ENCODE measurements at places on chromosomes 12 and 14.

DNA sequence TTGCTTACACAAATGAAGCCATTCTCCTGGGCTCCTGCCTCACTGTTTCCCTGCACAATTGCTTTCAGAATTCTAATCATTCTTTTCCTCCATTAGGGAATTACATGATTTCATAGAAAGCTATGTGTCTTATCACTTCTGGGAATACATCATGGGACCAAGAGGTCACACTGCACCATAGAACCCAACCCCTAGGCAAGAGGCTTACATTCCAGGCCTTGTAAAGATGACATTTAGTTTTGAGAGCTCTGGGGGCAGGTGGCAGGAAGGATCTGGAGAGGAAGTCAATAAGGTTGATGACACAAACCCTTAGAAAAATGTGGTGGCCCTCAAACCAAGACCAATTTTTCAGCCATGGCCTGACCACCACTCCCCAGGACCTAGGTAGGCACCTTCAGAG is 57.1 kb downstream of the NUAK1 start:
- no peak for DNase-seq

GRCh38 chr14:70021548-70022220 is 142.5 kb downstream of the SMOC1 start:
- no peak for DNase-seq

- DNase-seq, result no peak
Observed at GRCh38 chr12:64633940-64634337, 23.6 kb downstream of the RASSF3 start.

DNA sequence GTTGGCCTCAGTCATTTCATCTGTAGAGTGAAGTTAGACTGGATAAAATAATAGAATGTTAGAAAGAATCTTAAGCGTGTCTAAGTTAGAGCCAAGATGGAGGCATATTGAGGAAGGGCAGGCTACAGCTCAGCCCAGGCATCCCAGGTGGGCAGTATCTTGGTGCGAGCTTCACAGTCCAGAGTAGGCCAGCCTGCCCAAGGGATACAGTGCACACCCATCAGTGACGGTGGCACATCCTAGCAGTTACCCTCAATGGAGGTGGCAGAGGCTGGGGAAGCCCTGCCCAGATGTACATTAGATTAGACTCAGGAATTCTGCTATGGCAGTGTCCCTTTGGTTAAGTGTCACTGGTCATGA is 21.5 kb downstream of the TULP3 start:
- DNase-seq, result no peak

GRCh38 chr12:94074980-94075629 is 73.3 kb upstream of the PLXNC1 start:
- DNase-seq, result peak; percentile 8

DNA sequence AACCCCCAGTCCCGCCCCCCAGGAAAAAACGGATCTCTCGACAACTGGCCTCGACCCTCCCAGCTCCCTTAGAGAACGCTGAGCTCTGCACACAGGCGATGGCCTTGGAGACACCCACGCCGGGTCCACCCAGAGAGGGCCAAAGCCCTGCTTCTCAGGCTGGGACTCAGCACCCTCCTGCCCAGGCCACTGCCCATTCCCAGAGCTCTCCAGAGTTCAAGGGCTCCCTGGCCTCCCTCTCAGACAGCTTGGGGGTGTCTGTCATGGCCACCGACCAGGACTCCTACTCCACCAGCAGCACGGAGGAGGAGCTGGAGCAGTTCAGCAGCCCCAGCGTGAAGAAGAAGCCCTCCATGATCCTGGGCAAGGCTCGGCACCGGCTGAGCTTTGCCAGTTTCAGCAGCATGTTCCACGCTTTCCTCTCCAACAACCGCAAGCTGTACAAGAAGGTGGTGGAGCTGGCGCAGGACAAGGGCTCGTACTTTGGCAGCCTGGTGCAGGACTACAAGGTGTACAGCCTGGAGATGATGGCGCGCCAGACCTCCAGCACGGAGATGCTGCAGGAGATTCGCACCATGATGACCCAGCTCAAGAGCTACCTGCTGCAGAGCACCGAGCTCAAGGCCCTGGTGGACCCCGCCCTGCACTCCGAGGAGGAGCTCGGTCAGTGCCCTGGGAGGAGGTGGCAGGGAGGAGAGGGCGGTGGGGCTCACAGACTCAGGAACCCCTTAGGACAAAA is 95.8 kb downstream of the LGMN start:
- DNase-seq, result no peak

Data from OCI-LY7 (cell line).